ENCODE measurements at places on chromosomes 2 and 18.

GRCh38 chr2:37476411-37476810 is 132.0 kb downstream of the QPCT start:
- DNase-seq = no peak

GRCh38 chr2:88542668-88543067 is 84.6 kb downstream of the EIF2AK3 start:
- no peak for DNase-seq

GRCh38 chr2:128608921-128609880 is 290.5 kb upstream of the HS6ST1 start:
- DNase-seq = no peak

DNA sequence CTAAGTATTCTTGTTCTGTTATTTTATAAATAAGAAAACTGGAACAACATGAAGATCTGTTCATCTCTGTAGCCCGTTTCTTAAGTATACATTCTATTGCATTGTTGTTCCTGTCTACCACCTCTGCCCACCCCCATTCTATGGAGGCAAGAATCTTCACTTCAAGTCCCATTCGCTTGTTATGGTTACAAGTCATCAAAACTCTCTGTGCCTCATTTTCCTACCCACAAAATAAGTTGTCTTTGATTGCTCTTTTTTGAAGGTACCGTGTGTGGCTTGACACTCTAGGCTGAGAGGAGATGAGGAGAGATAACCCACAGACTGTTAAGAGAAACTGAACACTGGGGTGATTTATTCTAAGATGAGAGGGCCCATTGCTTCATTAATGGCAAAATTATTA is 2.9 kb upstream of the EVA1A start:
- DNase-seq = no peak
